Stimulated activated CD8-positive, alpha-beta memory T cell treated with anti-CD3 and anti-CD28 coated beads, Interleukin-15, amount 100 ng/mL, for 24 hours (primary cell): ENCODE measurements at places on chromosomes 5 and 9.

- DNase-seq, result no peak
Observed at GRCh38 chr9:121178676-121179372, 22.8 kb downstream of the RAB14 start.

DNA sequence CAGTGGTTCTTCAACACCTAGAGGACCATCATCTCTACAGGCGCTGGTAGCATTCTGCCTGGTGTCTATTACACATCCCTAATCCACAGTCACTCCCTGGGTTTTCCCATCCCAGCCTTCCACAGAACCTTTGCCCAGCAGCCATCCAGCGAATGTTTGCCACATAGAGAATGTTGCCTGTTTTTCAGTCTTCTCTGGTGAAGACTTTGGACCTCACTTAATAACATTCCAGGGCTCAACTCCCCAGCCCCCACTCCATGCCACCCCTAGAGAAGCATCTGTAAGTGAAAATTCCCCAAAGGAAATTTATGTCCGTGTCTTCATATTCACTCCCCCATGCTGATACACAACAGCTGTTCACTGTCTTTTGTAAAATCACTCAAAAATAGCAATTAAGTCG, 249.6 kb downstream of the AOPEP start:
- DNase-seq, result no peak

- no peak for DNase-seq
Observed at GRCh38 chr5:166331521-166331920, 1959.9 kb upstream of the WWC1 start.

DNA sequence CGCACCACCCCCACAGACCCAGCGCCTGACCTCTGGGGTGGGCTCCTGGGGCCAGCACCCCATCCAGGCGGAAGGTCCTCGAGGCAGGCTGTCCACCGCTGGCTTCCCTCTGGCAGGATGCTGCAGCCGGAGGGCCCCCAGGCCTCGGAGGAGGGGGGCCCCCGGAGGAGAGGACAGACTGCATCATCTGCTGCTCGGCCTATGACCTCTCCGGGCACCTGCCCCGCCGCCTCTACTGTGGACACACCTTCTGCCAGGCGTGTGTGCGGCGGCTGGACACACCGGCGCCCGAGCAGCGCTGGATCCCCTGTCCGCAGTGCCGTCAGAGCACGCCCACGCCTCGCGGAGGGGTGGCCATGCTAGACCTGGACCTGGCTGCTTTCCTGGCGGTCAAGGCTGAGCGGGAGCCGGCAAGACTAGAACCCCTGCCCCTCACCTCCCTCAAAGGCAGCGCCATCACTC, 1.2 kb downstream of the RNF224 start:
- no peak for DNase-seq

GRCh38 chr9:121672213-121672612, 20.8 kb downstream of the DAB2IP start:
- no peak for DNase-seq

- DNase-seq, result no peak
Observed at GRCh38 chr5:5616247-5616895, 193.9 kb downstream of the ICE1 start.

- DNase-seq, result no peak
Observed at GRCh38 chr5:161600156-161600555, 53.6 kb upstream of the GABRB2 start.

- no peak for DNase-seq
Observed at GRCh38 chr9:90929626-90930025, 128.0 kb downstream of the SYK start.

GRCh38 chr9:127779136-127779981, 893 bp upstream of the SH2D3C start:
- DNase-seq, result no peak

GRCh38 chr9:91847581-91848091, 102.4 kb downstream of the ROR2 start:
- no peak for DNase-seq

DNA sequence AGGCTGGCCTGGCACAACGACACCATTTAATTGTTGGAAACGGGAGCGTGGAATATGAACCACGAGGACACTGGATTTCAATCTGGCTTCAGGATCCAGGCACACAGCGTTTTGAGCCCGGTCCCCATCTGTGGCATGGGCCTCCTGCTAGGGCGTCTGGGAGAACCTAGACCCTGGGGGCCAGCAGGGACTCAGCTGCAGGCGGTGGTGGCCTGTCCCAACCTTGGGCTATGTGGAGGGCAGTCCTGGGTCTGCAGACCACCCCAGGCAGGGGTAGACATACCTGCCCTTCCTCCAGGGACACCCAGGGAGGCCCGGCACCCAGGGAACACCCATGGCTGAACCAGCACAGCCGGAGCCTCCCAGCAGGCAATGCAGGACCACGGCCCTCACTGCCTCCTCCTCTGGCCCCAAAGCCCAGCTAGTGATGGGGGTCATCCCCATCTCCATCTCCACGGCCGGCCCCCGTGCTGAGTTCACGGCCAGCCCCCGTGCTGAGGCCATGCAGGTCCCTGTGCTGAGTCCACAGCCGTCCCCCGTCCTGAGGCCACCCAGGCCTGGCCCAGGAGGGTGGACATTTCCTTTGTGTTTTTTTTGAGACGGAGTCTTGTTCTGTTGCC, 18.5 kb upstream of the UBAC1 start:
- DNase-seq, result no peak

DNA sequence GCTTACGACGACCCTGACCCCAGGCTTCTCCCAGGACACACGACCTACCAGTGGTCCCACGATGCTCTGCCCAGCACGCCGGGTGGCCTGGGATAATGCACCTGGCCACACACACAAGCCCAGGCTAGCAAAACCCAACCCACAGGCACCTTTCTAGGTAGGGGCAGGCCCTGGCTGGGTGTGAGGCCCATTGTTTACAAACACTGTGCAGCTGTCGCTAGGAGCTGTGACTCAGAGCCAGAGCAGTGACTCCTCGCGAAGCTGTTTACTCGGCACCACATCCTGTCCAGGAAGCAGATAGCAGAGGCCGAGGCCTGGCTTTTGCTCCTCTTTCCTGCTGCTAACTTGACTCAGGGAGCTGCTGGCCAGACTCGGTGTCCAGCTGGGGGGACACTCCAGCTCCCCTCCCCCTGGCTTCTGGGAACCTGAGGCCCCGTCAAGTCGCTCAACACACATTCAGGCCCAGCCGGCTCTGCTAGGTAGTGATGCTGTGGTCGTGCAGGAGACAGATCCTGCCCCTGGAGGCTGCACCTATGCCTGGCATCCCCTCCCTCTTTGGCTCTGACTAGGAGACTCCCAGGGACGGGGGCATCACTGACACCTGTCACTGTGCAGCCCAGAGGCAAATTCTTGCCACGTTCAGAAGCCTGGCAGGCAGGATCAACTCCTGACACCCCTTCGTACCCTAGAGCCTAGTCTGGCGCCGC, 12.8 kb upstream of the RALGDS start:
- DNase-seq, result peak; percentile 58

- DNase-seq, result no peak
Observed at GRCh38 chr5:68554571-68555279, 339.2 kb downstream of the PIK3R1 start.

DNA sequence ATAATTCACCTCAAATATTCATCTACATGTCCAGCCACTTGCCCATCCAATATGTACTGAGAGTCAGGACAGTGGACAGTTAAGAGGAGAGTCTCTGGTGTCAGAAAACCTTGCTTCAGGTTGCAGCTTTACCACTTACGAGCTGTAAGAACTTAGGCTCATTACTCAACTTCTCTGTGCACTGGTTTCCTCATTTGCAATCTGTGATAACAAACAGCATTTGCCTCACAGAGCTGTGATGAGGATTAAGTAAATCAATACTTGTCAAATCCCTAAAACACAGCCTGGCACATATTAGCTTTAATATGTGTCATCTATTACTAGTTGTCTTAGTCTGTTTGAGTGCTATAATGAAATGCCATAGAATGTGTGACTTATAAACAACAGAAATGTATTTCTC, 8.6 kb downstream of the GOLGA1 start:
- DNase-seq, result no peak

DNA sequence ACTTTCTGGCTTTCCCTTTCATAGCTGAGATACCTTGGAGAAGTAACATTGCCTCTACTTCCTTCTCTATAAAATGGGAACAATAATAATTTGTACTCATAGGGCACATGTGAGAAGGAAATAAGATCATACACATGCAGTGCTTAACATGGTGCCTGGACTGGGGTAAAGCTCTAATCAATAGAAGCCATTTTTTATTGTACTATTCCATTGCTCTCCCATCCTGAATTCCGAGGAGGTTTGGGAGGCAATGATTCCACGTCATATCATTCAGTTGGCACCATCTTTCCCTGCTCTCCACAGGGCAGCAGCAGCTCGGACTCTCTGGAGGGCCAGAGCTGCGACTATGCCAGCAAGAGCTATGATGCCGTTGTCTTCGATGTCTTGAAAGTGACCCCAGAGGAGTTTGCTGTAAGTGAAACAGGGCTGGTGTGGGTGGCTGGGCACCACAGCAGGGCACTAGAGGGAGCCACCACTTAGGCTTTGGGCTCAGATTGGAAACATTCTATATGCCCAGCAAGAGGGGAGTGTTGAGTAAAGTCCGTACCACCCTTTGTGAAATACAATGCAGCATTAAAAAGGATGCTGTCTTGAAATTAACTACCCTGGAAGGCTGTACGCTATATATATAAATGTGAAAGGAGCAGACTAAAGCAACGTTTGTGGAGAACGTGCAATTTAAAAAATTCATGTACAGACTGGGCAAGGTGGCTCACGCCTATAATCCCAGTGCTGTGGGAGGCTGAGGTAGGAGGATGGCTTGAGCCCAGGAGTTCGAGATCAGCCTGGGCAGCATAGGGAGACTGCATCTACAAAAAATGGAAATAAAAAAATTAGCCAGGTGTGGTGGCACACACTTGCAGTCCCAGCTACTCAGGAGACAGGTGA, 51.2 kb downstream of the RALGPS1 start:
- DNase-seq, result no peak

DNA sequence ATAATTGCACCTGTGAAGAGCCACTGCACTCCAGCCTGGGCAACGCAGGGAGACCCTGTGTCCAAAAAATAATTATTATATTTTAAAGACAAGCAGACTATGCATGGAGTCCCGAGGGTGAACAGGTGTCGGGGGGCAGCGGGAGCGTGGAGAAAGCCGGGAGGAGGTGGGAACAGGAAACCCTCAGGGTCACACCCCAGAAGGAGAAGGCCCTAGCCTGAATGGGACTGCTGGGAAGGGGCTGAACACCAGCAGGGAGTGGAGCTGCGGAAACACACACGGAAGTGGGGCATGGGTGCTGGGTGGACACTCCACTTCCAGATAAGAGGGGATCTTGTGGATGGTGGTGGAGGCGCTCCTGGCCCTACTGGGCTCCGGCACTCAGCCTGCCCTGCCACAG, 12.8 kb downstream of the SURF6 start:
- no peak for DNase-seq

- no peak for DNase-seq
Observed at GRCh38 chr5:66661149-66661548, 65.0 kb downstream of the MAST4 start.
